ENCODE measurements at places on chromosomes 6 and 20.
A peak's percentile ranks its signal among the peaks of the same experiment; 100 is the strongest.

DNA sequence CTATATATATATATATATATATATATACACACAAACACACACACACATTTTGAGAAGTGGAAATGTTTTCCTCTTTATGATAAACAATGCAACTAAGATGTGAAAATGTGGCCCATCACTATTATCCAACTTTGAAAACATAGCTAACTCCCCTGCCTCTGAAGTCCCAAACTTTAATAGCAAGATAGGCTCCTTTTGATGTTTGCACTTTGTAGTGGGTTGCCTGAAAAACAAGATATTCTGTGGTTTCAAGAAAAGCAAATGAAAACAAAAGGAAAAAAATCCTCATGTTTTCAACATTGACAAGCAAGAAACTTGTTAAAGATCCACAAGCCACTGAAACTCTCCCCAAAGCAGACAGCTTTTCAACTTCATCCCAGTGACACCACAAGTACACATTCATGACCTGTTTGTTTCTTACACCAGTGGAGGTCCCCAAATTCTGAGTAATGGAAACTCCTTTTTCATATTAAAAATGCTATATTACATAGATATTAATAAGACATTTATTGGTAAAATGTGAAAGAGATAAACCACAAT lies 90.0 kb downstream of the IPCEF1 start:
- DNase-seq: no peak

- DNase-seq: no peak
Observed at GRCh38 chr6:16078064-16078463, 50.8 kb upstream of the MYLIP start.

DNA sequence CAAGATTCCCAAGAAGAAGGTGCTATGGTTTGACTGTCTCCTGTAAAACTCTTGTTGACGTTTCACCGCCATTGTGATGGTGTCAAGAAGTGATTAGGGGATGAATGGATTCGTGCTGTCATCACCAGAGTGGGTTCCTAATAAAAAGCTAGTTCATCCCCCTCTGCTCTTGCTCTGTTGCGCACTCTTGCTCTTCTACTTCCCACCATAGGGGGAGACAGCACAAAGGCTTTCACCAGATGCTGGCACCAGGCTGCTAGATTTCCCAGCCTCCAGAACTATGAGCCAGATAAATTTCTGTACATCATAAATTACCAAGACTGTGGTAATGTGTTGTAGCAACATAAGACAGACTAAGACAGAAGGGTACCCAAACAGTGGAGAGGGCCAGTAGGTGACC lies 21.6 kb upstream of the CCDC28A start:
- no peak for DNase-seq

GRCh38 chr20:40463171-40463570 lies 225.9 kb downstream of the MAFB start:
- no peak for DNase-seq

GRCh38 chr6:4581468-4582385 lies 194.5 kb upstream of the CDYL start:
- DNase-seq: no peak

DNA sequence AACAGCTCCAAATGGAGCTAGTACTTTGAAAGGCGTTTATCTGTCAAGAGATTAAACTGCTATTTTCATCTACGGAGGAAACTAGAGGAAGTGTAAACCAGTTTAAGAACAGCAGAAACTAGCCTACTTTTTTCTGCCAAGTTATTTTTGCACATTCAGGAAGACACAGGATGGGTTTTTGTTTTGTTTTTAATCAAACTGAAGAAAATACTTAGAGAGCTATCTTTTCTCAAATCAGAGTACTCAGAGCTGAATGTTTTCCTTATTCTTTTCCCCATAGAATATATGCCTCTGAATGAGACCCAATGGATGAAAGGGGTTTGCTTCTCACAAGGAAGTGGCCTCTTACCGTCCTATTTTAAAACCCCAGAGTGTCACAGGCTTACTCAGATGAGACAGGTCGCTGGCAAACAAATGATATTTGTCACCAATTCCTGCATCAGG lies 538.5 kb downstream of the CD83 start:
- DNase-seq: no peak

GRCh38 chr6:159606786-159607185 lies 86.3 kb downstream of the SOD2 start:
- DNase-seq: no peak

DNA sequence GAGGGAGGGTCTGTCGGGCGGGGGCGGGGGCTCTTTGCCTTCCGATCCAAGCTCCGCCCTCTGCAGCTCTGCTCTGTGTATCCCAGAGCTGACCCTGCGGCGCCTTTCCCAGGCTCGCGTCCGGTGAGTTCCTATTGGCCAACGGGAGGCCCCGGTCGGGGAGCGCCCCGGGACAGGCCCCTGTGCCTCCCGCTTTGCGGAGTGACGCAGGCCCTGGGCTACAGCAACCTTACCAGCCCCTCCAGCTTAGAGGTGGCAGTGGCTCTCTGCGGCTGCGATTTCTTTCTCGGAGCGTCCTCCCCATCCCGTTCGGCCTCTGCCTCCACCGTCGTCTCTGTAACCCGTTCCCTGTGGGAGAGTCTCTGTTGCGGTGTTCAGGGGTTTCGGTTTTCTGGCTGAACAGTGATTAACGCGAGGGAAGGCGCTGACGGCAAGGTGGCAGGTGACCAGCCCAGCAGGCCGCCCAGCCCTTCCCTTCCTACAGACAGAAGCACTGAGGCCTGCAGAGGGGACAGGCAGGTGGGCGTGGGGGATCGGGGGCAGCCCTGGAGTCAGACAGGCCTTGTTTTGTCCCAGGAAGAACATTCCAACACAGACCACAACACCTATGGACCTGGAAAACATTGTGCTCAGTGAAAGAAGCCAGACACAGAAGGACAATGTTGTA lies 18.1 kb upstream of the CEBPB start:
- peak; percentile 62 for DNase-seq

GRCh38 chr6:25280344-25281074 lies 1.3 kb downstream of the CARMIL1 start:
- no peak for DNase-seq

Measured in muscle of arm (tissue), 14 donors.